ENCODE measurements at places on chromosomes 12 and 14. TPM values are rescaled to one million over a fixed set of nuclear protein-coding genes. Genes with fewer than 3 reads are reported as not detected.
A peak's percentile ranks its signal among the peaks of the same experiment; 100 is the strongest.

DNA sequence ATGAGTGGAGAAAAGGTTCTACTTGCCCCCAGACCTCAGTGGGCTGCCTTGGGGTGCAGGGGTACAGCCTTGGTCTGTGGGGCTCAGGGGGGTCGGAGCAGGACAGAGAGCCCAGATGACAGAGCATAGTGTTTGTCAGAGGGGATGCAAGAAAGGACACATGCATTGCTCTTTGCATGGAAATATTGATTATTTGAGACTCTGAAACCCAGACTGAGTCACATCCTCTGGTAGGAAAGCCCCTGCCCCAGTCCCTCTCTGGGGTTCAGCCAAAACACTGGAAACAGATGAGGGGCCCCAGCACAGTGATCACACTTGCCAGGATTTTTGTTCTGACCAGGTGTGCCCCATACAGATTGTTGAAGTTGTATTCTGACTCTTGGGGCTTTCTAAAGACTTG, 1094.4 kb downstream of the BCL11B start:
- DNase-seq = peak; percentile 88

GRCh38 chr12:101935890-101936746, 58.7 kb downstream of the DRAM1 start:
- peak; percentile 79 for DNase-seq

- no peak for DNase-seq
Observed at GRCh38 chr14:60632777-60633176, 16.5 kb downstream of the SIX1 start.

CARMIL3 gene
- total RNA-seq = 1.5 TPM

HOXC5 gene
- total RNA-seq = not detected
